ENCODE measurements at places on chromosomes 4 and X.

GRCh38 chrX:100704581-100705203, 27.2 kb downstream of the SYTL4 start:
- no peak for DNase-seq

GRCh38 chr4:89914609-89915550, 20.2 kb downstream of the MMRN1 start:
- DNase-seq, result no peak

GRCh38 chr4:309807-310206, 4.5 kb upstream of the ZNF732 start:
- DNase-seq, result no peak

DNA sequence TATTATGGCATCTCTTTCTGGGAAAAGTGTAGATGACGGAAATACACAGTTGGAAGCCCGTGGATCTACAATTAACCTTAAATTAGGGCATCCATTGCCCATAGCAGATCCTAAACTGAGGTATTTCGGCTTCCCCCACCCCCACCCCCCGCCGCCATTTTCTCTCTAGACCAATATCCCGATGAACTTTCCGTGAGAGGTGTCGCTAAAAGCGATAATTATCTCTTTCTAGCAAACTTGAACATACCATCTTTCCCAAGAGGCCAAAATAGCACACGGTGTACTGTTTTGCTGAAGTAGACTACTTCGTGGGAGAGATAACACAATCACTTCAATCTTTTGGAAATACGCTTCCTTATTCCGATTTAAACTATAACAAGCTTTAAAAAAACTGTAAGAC, 554 bp downstream of the KLHL15 start:
- no peak for DNase-seq

GRCh38 chrX:46666831-46667230, 92.1 kb downstream of the SLC9A7 start:
- no peak for DNase-seq

GRCh38 chr4:105896461-105896942, 1.2 kb downstream of the NPNT start:
- no peak for DNase-seq

DNA sequence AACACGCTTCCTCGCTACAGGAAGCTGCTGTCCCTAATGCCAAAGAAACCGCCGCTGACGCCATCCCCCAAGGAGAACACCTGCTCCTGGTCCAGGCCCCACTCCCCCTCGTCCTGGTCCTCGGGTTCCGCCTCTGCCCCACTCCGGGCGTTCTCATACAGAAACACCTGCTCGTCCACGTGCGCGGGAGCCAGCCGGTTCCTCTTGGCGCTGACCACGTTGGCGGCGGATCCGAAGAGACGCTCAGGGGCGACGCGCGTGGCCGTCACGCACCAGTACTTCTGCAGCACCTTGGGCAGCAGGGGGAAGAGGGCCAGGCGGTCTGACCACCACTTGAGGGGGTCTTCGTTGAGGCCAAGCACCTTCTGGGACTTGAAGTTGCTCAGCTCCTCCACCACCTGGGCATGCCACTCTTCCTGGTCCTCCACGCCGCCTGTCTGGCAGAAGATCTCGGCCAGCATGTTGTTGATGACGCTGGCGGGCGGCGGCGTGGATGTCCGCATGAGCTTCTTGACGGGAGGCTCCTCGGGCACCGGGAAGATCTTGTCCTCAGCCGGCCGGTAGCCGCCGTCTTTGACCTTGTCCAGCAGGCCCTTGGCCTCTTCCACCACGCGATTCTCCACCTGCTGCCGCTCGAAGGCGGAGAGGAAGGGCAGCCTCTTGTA, 12.0 kb downstream of the DHRSX start:
- DNase-seq, result no peak

DNA sequence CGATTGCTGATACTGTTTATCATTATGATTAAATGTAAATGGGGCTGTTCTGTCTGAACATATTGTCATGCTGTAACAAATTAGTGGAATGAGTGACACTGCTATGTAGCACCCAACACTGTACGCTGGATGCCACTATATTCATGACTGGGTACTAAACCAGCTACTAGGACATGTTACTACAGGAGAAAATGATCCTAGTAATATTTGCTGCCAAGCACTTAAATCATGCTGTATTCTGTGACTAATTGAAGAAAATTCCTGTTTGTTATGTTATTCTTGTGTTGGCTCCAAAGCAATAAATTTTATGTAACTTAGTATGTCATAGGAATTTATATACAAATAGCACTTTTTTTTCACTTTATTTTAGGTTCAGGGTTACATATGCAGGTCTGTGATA, 804.2 kb downstream of the CENPC start:
- no peak for DNase-seq

DNA sequence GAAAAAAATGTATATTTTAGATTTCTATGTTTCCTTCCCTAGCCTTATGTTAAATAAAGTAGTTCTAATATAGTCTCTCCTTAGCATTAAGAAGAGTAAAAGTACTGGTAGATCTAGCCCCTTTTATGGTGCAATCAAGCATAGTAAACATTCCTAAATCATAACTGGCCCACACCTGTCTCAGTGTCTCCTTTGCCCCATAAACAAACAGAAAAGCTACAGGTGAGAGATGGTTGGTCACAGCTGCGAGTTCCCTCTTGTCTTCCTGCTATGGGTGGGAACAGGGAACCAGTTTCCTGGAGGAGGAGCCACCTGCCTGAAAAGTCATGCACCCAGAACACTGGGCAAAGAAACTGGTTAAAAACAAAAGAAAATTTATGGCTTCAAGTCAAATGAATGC, 16.6 kb downstream of the SOWAHB start:
- no peak for DNase-seq

DNA sequence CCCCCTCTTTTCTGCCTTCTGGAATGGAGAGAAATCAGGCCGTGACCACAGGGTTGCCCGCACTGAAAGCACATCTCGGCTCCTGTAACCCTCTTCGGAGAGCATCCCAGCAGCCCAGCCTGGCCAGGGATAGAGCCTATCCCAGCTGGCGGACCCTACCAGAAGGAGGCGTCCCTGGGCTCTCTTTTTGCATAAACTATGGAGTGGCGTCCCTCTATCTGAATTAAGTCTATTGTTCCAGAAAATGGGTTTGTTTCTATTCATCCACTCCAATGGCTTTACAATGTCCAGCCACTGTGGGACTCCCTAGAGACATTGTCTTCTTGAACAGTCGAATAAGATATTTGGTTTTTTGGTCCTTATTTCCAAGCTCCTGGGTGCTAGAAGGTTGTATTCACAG, 689 bp upstream of the NHSL2 start:
- DNase-seq, result no peak

DNA sequence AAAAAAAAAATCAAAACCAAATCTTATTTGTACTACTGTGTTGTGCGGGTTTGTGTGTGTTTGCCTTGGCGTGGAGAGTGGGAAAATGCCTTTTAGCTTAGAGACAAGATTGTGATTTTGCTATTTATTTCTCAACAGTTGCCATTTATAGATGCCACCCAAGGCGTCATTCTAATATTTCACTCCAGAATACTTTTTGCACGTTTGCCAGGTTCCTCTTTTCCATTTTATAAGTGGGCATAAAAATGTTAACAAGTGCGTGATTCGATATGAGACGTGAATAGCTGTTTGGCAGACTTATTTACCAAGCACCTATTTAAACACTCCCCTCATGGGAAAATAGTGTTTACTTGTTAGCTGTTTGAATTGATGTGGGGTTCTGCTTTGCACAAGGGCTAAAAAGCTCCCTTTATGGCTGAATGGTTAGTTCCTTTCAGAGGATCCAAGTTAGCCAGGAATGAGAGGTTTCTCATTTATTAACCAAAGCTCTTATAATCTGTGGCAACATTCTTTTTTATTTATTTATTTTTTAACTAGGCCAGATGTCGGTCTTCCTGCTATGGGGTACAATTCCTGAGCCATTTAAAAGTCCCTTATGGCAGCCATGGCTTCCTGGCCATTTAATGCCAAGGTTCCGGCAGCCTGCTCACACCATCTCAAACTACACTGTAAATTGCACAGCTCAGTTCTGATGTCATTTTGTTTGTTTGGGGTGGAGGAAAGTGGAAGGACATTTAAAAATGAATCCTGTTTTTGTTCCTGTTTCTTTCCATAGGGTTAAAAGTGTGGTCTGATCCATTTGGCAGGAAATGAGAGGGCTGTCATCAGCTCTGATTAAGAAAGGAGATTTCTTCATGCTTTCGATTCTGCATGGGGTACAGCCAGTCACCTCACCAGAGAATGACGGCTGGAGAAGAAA, 14.6 kb downstream of the SMIM20 start:
- DNase-seq, result peak; percentile 71

- no peak for DNase-seq
These were observed 69.8 kb downstream of the FHDC1 start for GRCh38 chr4:153005899-153006381.

DNA sequence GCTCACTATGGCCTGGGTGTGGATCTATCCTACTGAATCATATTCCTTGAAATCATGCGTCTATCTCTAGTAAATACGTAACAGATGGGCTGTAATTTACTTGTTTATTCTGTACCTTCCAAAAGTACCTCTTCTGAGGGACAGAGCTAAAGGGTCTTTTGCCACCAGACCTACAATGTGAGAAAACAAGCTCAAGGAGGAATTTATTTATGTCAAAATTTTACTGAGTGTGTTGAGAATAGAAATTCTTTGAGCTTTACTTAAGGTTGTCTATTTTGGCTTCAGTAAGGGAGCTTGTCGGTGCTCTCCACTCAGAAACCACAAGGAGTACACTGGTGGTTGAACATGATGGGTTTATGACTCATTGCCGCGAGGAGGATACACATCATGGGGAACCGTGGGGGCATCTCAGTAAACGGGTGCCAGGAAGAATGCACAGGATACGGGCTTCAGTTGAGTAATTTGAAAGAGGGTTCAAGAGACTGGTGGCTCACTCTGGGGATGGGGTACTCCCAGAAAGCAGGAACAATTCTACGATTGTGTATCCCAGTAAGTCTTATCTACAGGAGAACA, 3.0 kb downstream of the ANK2 start:
- DNase-seq, result peak; percentile 68

- no peak for DNase-seq
These were observed 131.5 kb downstream of the JADE1 start for GRCh38 chr4:128940971-128941370.

DNA sequence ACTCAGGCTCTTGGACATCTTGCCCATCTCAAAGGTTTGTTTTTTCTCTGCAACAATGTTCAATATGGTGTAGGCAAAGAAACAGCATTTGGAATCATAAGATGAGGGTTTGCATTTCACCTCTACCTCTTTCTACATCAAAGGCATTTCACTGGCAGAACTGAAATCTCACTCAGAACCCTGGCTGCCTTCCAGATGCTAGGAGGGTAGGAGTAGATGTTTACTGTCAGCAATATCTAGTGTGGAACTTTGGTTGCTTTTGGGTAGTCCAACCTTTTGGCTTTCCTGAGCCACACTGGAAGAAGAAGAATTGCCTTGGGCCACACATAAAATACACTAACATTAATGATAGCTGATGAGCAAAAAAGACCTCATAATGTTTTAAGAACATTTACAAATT, 297.0 kb upstream of the KLF3 start:
- no peak for DNase-seq

DNA sequence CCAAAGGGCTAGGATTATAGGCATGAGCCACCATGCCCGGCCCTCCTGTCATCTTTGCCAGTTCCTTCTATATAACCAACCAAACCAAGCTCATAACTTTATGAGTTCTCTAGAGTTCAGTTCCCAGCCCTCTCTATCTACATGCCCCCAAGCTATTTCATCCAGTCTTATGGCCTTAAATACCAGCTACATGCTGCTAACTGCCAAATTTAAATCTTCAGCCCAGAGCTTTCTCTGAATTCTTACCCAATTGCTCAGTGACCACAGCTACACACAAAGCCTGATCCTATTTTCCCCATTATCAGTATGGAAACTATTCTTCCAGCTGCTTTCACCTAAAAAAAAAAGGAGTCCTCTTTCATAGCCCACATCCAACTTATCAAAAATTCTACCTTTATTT, 23.1 kb downstream of the TMEM184C start:
- no peak for DNase-seq

DNA sequence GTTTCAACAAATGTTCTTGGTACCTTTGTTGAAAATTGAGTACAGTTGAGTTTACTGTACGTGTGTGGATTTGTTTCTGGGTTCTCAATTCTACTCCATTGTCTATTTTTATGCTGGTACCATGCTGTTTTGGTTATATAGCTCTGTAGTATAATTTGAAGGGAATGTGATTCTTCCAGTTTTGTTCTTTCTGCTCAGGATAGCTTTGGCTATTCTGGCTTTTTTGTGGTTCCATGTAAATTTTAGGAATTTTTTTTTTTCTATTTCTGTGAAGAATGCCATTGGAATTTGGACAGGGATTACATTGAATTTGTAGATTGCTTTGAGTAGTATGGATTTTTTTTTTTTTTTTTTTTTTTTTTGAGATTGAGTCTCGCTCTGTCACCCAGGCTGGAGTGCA, 373.4 kb downstream of the IL15 start:
- DNase-seq, result no peak

DNA sequence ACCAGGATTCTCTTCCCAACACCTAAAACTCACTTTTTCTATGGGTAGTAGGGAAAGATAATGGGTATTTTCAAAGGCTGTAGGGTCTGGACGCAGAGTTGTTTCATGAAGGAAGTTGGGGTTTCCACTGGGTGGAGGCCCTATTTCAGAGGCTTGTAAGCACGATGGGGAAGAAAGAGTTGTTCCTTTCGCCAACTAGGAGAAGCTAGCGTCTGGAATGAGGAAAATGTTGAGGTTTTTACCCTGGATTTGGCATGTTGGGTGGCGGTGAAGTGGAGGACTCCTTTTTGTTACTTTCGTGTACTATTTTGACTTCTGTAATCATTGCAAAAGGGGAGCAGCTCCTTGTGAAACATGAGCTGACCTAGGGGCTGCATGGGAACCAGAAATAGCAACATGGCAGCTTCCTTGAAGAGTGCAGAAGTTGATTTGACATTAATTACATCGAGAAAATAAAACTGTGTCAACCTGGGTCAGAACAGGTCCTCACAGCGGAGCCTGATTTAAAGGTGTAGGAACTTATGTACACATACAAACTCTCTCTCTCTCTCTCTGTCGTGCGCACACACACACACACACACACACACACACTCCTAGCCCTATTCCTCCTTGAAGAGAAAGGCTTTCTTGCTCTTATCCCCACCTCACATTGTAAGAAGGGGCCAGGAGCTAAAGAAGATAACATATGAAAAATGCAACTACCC, 19.1 kb downstream of the VSIG4 start:
- DNase-seq, result no peak

DNA sequence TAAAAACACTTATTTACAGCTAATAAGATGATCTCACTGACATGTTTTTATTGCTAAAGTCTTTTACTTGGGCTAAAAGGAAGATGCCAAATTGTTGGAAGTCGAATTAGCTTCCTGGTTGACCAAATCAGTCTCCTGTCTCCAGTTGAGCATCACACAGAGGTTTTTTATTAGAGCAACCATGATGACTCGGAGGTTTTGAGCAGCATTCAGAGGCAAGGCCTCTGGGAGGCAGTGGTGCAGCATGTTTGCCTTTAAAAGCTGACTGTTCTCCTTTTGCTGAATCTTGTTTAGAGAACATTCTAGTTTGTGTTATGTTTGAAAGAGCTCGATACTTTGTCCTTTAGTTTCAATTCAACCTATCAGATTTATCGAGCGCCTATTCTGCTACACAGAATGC, 2.1 kb downstream of the UCHL1 start:
- DNase-seq, result peak; percentile 44
